Neuronal stem cell (in vitro differentiated cells): ENCODE measurements at places on chromosomes 6 and 20.
A peak's percentile ranks its signal among the peaks of the same experiment; 100 is the strongest.

- no peak for DNase-seq
Measured at GRCh38 chr6:105934708-105935107, 151.4 kb upstream of the PRDM1 start.

DNA sequence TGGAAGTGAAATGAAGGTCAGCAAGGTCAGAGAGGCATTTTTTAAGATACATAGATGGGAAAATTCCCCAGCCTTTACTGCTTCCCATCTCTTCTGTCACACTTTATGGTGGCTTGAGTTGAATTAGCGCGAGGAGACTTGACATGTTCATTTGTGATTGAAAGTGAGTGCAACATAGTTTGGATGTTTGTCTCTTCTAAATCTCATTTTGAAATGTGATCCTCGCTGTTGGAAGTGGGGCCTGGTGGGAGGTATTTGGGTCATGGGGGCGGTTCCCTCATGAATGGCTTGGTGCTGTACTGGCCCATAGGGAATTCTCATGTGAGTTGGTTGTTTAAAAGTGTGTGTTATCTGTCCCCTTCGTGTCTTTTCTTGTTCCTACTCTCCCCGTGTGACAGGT lies 237.2 kb downstream of the CDKAL1 start:
- DNase-seq, result no peak

DNA sequence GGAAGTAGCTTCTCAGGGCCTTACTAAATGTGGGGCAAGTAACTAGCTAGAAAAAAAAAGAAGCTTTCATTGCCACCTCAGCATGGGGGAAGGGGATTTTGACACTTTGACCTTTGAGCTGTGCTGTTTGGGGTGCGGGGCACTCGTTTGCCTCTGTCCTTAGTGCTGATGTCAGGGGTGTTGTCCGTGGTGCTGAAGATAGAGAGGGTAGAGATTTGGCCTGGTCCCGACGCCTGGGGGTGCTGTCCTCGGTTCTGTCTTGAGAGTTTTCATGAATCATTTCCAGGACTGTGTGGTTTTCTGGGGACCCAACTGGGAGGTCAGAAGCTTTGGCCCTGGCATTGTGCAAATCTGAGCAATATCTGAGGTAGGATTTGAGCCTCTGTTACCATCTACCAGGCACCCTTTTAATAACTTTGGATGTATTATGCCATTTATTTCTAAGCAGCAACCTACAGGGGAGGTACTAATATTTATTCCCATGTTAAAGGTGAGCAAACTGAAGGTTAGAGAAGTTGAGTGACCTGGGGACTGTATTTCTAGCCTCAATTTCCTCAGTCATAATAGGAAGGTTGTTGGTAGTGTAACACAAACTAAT lies 78.0 kb downstream of the DLGAP4 start:
- peak; percentile 92 for DNase-seq

- no peak for DNase-seq
Measured at GRCh38 chr6:157570752-157571151, 189.8 kb downstream of the ZDHHC14 start.

GRCh38 chr6:152734630-152735029 lies 16.0 kb upstream of the VIP start:
- DNase-seq, result no peak

GRCh38 chr6:169176361-169176991 lies 77.2 kb downstream of the THBS2 start:
- DNase-seq, result no peak

- DNase-seq, result no peak
Measured at GRCh38 chr6:140825731-140826130, 1307.0 kb upstream of the GJE1 start.

GRCh38 chr20:32925481-32926196 lies 66.9 kb downstream of the EFCAB8 start:
- DNase-seq, result no peak

GRCh38 chr6:16398587-16398986 lies 160.2 kb downstream of the GMPR start:
- DNase-seq, result no peak

DNA sequence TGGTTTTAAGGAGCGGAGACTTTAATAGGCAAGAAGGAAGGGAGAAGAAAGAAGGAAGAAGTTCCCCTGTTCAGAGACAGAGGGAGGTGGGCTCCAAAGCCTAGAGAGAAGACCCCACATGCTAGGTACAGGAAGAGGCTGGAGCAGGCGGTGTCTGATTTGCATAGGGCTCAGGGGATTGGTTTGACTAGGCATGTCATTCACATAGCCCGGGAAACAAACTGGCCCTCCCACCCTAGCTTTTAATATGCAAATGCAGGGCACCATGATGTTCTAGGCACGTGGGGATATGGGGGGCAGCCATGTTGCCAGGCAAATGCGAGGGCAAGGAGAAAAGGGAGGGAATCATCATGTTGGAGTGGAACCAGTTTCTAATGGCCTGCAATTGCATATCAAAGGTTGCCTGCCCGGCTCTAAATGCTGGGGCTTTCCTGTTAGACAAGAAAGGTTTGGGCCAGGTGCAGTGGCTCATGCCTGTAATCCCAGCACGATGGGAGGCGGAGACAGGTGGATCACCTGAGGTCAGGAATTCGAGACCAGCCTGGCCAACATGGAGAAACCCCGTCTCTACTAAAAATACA lies 34.3 kb upstream of the AGPAT4 start:
- no peak for DNase-seq

GRCh38 chr6:108550256-108550655 lies 10.5 kb upstream of the FOXO3 start:
- DNase-seq, result no peak

- DNase-seq, result no peak
Measured at GRCh38 chr20:23079926-23080325, 6.2 kb downstream of the CD93 start.

GRCh38 chr6:31403283-31404060 lies at the start of gene MICA:
Gene MICA (plus strand): TSS chr6:31403595. CDS start chr6:31403633, 38 bp downstream.
- DNase-seq, result peak; percentile 90

DNA sequence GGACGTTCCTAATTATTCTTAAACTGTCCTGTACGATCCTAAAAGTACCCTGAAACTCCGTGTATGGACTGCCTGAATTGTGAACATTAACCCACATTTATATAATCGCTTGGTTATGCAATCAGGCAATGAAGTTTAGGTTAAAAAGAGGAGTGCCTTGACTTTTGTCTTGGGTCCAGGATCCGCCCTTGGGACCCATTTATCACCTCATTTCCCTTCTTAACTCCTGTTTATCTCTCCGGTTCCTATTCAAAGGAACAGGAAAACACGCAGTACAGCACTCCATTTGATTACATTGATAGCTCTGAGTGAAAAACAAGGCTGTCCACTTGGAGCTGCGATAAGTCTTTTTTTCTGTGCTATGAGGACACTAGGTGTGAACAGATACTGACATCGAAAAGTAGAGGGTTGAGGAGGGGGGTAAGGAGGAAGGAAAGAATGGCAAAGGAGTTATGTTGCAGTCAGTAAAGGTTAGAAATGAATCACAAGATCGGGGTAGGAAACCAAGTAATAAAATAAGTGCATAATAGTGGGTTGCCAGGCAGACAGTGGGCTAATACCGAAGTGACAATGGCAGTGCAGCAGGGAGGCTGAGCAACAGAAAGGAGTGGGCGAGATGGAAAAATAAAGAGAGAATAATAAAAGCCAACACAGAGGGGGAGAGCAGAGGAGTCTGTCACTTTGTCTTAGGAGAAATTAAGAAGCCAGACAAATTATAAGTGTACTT lies 15.9 kb upstream of the PCK1 start:
- no peak for DNase-seq

- no peak for DNase-seq
Measured at GRCh38 chr6:146265056-146265455, 236.2 kb downstream of the GRM1 start.

GRCh38 chr6:170225852-170226417 lies 64.9 kb downstream of the DLL1 start:
- no peak for DNase-seq

- no peak for DNase-seq
Measured at GRCh38 chr6:30988209-30988825, 4.8 kb downstream of the MUC21 start.

GRCh38 chr20:24487648-24488047 lies 18.2 kb downstream of the SYNDIG1 start:
- no peak for DNase-seq

DNA sequence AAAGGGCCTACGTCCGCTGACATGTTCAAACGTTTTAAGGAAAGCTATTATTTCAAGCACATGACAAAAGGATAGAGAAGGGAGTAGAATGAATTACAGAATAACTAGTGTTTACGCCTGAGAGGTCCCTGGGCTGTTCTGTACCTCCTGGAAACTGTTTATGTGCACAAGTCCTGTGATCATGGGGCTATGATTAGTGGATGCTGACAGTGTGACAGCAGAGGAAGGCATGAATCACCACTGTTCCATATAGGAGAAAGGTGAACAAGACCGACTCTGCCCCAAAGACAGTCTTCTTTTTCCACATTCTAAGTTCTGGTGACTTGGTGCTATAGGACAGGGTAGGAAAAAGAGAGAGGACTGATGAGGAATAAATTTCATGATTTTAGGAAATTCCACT lies 249.2 kb upstream of the PRDM1 start:
- no peak for DNase-seq

DNA sequence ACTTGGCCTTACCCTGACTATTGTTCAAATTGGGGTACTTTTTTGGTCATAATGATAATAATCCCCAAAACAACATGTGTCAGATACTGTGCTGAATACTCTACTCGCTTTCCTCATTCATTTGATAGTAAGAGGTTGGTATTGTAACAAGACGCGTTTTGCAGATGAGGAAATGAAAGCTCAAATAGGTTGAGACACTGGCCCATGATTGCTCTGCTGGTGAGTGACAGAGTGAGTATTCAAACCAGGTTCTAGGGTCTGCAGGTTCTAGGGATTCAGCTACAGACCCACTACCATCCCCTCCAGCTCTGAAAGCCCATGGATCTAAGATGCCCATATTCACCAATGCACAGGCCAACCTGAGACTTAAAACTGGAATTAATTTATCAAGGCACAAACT lies 1.3 kb upstream of the ENPP4 start:
- DNase-seq, result no peak

DNA sequence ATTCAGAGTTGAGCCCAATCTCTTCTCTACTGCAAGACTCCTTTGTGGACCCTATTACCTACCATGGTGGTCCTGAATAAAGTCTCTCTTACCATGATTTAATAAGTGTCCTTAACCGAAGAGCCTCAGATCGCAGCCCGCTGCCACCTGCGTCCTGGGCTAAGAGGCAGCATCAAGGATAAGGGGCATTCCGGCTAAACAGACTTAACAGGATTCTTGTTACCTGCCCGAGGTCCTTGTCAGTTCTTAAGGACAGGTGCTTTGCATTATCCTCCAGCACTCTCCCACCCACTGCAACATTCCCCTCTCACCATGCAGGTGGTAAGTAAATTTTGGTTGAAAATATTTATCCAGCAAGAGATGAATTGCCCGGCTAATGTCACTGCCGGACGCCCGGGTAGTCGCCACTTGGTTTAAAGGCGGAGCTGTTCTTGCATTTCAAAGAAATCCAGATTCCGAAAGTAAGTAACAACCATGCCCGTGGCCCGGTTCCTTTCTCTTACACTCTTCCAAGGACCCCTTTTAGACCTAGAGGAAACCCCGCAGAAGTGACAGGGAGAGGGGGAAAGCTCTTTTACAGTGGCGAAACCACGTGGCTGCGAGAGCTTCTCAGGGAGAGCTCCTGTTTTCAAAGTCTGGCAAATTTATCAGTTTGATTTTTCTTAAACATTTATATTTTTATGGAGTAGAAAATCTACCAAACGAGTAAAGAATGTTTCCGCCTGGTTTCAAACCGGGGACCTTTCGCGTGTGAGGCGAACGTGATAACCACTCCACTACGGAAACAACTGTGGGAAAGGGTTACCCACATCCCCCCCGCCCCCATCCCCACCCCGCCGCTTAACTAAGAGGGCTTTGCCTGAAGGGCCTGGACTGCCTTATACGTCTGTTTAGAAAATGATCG lies 41.9 kb upstream of the PRSS16 start:
- no peak for DNase-seq

GRCh38 chr6:115999235-115999634 lies 61.5 kb downstream of the FRK start:
- no peak for DNase-seq

GRCh38 chr6:89970072-89970471 lies 75.8 kb downstream of the GJA10 start:
- no peak for DNase-seq
